Activated naive CD4-positive, alpha-beta T cell treated with anti-CD3 and anti-CD28 coated beads, Interleukin-2, amount 10 ng/mL, durations not matched to agents 7 days and 5 days (primary cell): ENCODE measurements at places on chromosomes 5 and 9.

- no peak for DNase-seq
Observed at GRCh38 chr9:109269081-109269480, 51.8 kb downstream of the EPB41L4B start.

DNA sequence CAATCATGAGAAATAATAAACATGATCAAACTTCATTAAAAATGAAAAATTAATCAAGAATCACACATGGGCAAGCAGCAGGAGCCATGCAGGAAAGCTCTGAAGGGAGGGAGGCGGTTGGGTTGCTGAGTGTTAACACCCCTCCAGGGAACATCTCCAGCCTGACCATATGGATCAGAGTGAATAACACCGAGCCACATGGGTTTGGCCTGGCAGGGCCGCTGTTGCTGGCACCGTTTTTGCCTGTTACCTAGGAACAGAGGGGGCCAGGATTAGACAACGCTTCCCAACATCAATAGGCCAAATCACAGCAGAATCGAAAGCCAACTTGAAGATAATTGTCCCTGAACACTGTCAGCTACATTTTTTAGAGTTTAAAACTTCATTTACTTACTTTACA lies 160.2 kb downstream of the DENND1A start:
- DNase-seq, result no peak

- DNase-seq, result no peak
Observed at GRCh38 chr5:82886911-82887310, 190.3 kb downstream of the TMEM167A start.

DNA sequence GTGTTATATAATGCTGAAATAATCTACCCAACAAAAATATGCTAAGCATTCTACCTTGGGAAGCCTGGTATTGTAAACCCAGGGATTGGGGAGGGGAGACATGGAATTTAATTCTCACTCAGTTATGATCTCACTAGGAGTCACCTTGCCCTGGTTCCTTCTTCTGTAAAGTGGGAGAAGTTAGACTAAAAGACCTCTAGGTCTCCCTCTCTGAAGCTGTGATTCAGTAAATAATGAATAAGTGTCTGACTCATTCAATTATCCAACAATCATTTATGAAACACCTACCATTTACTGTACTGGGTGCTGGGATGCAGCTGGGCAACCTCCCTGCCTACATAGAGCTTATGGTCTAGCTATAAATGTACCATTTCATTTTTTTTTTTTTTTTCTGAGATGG lies 20.2 kb upstream of the SPARC start:
- DNase-seq, result no peak

GRCh38 chr5:157143127-157143971 lies 684 bp upstream of the MED7 start:
- peak; percentile 66 for DNase-seq

DNA sequence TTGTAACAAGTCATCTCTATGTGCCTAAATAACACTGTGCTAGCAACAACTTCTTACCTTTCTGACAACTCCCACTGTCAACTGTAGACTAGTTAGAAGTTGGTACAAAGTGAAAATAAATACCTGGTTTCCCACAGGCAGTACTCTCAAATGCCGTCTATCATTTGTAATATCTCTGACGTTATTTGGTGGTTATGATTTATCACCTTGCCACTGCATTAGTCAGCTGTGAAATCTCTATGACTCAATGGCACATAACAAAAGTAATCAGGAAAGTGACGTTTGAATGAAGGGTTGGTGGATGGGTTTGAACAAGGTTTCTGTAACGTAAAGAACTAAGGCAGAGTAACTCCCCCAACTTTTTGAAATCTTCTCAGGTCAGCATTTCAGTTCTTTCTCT lies 592.3 kb downstream of the MAT2B start:
- DNase-seq, result no peak

GRCh38 chr5:27158775-27159174 lies 120.4 kb upstream of the CDH9 start:
- DNase-seq, result no peak

DNA sequence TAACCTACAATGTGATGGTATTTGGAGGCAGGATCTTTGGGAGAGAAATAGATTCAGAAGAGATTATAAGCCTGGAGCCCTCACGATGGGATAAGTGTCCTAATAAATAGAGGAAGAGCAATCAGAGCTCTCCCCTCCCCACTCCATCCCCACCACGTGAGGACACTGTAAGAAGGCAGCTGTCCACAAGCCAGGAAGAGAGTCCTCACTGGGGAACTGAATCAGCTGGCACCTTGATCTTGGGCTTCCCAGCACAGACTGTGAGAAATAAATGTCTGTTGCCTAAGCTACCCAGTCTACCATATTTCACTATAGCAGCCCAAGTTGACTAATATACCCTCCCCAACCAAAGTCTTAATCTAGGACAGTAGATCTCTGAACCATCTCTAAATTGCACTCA lies 118.1 kb downstream of the SUSD1 start:
- DNase-seq, result no peak

DNA sequence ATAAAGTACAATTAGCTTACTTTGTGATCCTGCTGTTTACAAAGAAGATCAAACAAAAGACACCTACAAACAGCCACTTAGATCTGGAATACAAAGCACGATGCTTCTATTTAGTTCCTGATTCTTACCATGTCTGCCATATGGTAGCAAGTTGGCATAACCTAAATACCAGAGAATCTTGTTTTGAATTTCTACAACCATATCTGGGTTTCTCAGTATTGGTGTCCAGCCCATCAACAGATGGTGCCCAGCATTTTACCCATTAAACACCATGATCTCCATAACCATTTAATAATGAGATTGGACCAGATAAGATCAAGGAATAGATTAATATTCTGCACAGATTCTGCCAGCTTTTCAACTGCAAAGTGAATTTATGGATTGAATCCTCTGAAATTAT lies 29.8 kb downstream of the SLC24A2 start:
- DNase-seq, result no peak

- no peak for DNase-seq
Observed at GRCh38 chr9:114114364-114114763, 15.3 kb upstream of the KIF12 start.

DNA sequence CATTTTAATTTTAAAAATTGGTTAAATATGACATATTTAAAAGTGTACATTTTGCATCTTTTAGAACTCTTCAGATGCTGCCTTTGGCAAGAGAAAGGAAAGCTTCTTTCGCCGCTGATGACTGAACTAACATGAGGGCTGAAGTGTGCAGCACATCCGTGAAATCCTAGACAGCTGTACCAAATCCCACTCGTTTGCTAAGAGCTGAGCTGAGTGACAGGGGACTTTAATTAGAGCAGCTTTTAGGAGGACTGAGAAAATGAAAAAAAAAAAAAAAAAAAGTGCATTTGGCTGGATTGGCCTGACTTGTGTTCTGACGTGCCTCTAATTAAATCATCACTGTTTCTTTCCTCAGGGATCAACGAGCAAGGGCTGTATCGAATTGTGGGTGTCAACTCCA lies 271.3 kb downstream of the ARHGAP26 start:
- no peak for DNase-seq

- peak; percentile 39 for DNase-seq
Observed at GRCh38 chr5:56326116-56326515, 93.0 kb upstream of the ANKRD55 start.

- DNase-seq, result peak; percentile 52
Observed at GRCh38 chr5:151156507-151157420, 815 bp downstream of the ANXA6 start.

- DNase-seq, result no peak
Observed at GRCh38 chr5:87872986-87873385, 395.7 kb downstream of the TMEM161B start.

- peak; percentile 53 for DNase-seq
Observed at GRCh38 chr5:77129391-77129990, 42.4 kb upstream of the ZBED3 start.

- DNase-seq, result no peak
Observed at GRCh38 chr9:4293293-4293941, 6.5 kb downstream of the GLIS3 start.

DNA sequence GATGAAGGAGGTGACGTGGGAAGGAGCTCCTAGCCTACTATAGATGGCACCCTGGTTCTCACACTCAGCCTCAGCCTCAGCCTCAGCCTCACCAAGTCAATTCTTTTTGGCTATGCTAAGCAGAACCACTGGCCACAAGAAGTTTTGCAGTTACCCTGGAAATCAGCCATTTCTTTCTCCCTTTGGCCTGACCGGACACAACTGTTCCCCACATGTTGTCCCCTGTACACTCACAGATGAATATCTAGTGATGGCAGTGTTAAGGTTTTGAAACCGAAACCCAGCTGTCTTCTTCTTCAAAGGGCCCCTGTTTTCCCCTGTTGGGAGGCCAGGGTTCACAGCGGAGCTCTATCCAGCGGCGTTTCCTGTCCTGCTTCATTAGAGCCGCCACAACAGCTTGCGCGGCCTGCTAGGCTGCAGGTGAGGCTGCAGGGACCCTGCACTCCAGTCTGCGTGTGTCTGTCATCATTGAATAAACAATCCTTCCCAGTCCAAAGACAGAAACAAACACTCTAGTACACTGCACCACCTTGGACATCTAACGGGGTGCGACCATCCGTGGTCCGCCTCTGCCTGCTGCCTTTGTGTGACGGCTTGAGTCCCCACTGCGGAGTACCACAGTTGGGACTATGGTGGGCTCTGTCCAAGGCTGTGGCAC lies 250.5 kb downstream of the DENND1A start:
- DNase-seq, result peak; percentile 39

DNA sequence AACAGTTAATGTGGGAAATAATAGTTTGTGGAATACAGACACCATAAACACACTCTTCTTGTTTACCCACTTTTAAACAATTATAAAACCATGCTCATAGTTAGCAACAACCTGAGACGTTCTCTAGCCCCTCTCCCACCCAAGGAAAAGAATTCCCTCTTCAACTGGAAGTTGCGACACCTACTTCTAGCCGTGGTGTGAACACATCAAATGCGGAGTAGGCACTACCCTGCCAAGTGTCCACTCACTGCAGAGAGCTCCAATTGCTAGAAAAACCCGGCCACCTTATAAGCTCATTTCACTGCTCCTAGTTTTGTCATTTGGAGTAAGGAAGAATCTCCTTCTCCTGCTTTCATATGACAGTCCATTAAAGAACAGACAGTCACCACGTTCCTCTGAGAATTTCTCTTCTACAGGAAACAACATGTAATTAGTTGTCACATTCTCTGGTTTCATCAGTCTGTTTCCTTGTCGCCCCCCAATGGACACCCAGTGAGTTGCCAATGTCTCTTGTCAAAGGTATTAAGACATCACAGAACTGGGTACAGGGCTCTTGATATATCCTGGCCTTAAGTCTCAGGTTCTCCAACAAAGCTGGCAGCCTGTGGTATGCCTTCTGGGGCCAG lies 47.3 kb downstream of the PRLR start:
- DNase-seq, result peak; percentile 42

DNA sequence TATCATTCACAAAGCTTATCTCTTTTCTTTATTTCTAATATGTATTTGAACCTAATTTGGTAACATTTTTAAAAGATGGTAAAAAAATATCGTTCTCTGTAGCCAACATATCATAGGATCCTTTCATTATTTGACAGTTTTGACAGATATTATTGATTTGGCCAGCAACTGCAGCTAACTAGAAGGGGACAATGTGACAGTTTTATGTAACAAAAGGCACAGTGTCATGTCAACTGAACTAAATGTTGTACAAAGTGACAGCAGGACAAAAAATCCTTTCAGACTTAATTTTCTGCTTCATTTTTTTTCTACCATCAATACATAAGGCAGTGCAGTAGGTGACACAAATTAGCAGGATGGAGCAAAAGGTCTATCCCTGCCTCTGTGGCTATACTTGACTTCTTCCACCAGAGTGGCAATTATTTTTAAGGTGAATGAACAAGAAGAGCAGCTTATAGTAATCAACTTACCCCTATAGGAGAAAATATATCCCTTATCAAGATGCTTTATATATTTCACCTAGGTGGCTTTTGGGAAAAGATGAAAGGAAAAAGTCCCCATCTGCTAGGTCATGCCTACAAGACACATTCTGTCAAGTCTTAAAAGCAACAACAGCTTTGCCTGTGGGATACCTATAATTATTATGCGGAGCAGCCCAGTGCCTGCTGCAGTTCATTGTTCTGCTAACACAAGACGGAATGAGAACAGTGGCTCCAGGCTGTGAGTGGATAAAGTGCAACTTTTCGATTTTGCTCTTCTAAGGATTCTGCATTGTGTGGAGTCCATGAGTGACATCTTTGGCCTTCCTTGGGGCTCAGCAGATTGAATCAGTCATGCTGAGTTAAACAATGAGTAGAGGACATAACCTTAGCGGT lies 694.9 kb downstream of the ISL1 start:
- no peak for DNase-seq

DNA sequence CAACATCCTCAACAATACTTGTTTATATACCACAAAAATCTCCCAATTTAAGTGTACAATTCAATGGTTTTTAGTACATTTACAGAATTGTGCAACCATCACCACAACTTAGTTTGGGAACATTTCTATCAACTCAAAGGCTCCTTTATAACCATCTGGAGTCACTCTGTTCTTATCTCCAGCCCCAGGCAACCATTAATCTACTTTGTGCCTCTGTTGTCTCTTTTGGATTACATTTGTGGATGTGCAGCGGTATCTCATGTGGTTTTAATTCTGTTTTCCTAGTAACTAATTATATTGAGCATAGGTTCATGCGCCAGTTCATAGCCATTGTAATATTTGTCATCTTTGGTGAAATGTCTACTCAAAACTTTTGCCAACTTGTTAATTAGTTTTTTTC lies 14.4 kb downstream of the ADAMTS19 start:
- DNase-seq, result no peak

GRCh38 chr5:154653418-154653763 lies 101.8 kb upstream of the LARP1 start:
- no peak for DNase-seq

DNA sequence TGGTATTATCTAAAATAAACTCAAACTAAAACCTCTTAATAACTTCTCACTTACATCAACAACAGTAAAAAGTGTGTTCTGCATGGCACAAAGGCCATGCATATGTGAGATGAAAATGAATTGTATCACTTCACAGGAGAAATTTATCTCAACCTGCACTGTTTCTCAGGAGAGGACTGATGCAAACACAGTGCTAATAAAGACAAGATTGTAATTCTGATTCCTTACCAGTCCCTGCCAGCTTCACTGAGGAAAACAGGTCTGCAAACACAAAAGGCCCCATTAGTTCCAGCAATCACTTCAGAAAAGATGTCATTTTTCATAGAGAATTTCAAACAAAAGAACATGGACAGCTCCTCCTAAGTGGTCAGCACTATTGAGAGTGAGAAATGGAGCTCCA lies 117.3 kb upstream of the PDE4D start:
- no peak for DNase-seq
